Naive thymus-derived CD4-positive, alpha-beta T cell (primary cell): ENCODE measurements at places on chromosomes 2 and 18. TPM values are rescaled to one million over a fixed set of nuclear protein-coding genes. Genes with fewer than 3 reads are reported as not detected.

ANKRD30BL gene
- not detected for total RNA-seq

ADRA2B gene
- not detected for total RNA-seq

- H3K4me3 ChIP-seq = no peak overlapping the region
- H3K27me3 ChIP-seq = no peaks in the 10 kb centered on the region
- no peaks in the 10 kb centered on the region for H3K36me3 ChIP-seq
- no peaks in the 10 kb centered on the region for H3K4me1 ChIP-seq
These were observed 55.5 kb downstream of the SERTAD2 start for GRCh38 chr2:64598226-64598625.

DNA sequence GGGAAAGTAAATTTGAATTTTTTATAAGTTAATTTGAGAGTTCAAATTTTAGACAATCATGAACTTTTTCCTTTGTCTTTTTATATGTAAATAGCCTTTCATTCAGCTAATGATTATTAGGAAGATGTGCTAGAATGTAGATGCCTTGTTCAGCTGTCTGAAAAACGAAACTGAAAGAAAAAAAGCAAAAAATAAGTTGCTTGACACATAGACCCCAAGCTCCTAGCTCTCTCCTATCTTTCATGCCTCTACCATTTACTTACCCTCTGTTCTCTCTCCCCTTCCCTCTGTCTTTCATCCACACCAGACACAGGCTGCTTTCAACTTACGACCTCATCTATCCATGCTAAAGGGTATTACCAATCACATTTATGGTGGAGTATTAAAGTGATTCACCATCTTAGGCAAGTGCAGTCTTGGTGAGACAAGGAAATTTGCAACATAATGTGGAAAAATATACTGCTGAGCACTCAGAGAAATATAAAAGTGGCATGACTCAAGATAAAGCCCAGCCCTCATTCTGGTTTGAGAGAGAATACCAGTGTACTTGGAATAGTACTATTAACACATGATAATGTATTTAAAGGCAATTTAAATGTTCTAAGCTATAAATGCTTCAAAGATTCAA is 425.6 kb downstream of the SUCLG1 start:
- H3K27ac ChIP-seq = no peak overlapping the region
- no peak for DNase-seq
- no peaks in the 10 kb centered on the region for H3K27me3 ChIP-seq
- no peak overlapping the region for H3K4me3 ChIP-seq
- no peaks in the 10 kb centered on the region for H3K36me3 ChIP-seq
- H3K4me1 ChIP-seq = no peaks in the 10 kb centered on the region

- H3K27ac ChIP-seq = no peak overlapping the region
- no peak for DNase-seq
- H3K27me3 ChIP-seq = no peaks in the 10 kb centered on the region
- no peaks in the 10 kb centered on the region for H3K4me1 ChIP-seq
These were observed 42.7 kb upstream of the MSH2 start for GRCh38 chr2:47360283-47360682.

DNA sequence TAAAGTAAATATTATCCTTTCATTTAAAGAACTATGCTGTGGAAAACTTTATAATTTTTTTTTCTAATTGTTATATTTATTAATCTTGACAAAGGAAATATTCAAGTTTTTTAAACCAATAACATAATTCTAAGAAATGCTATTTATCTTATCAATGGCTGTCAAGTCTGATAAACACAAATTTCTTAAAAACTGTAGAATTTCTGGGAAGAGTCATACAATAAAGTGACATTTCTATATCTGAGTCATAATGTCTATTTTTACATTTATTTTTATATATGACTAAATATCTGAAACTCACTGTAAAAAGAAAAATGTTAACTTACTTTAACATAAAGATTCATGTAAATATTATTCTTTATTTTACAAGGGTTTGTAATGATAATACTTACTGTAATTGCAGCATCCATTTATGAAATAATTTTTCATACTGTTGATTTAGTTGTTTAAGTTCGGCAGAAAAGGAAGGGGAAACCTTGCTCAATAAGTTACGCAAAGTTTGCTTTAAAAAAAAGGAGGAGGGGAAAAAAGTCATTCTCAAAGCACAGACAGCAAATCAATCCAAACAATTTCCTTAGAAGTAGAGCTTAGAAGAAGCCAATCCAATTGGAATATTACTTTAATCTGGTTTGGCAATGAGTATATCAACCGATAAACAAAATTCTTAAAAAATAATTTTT is 32.4 kb downstream of the ORC2 start:
- no peak overlapping the region for H3K27ac ChIP-seq
- H3K27me3 ChIP-seq = no peaks in the 10 kb centered on the region
- no peak overlapping the region for H3K4me3 ChIP-seq
- no peaks in the 10 kb centered on the region for H3K4me1 ChIP-seq

DNA sequence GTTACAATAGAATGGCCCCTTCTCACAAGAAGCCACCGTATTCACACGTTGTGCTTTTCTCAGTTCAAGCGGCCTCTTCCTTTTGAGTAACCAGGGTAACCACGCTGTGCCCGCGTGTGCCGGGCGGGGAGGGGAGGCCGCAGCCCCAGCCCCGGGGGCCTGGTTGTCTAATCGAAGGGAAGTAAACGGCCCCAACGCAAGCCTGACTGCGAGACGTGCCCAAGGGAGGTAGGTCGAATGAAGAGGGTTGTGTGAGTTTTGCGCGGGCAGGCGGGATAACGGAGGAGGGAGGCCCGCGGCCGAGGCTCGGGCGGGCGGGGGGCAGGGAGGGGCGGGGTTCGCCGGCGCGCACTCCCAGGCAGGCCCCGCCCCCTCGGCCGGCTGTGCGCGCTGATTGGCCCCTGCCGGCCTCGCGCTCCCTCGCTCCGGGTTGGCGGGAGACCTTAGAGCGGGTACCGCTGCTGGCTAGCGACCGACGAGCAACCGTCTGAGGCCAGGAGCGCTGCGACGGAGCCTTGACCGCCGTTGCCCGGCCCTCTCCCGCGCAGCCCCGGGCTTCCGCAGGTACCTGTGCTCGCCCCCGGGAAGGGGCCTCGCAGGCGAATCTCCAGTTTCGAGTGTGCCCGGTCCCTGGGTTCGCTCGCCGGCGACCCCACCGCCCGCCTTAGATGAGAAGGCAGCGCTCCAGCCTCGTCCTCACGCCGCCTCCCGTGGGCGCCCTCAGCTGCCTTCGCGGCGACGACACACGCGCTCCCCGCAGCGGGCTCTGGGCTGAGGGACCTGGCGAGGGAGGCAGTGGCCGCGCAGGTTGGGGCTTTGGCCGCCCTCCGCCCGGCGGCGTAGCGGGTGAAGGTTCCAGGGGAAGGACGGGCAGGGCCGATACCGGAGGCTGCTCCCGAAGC is at the start of gene SPDYA:
Gene SPDYA (plus strand): TSS at position 451 of the 902 bp plus-strand sequence. CDS start 5,181 bp downstream, outside the sequence.
- DNase-seq = peak; percentile 75
- H3K4me3 ChIP-seq = peak within 1 kb of the TSS; percentile 63
- H3K36me3 ChIP-seq = no peaks in the 10 kb centered on the region
- peaks cover 5% of the 10 kb centered on the region for H3K4me1 ChIP-seq
- H3K27me3 ChIP-seq = no peaks in the 10 kb centered on the region
- peak within 1 kb of the TSS; percentile 50 for H3K27ac ChIP-seq

DNA sequence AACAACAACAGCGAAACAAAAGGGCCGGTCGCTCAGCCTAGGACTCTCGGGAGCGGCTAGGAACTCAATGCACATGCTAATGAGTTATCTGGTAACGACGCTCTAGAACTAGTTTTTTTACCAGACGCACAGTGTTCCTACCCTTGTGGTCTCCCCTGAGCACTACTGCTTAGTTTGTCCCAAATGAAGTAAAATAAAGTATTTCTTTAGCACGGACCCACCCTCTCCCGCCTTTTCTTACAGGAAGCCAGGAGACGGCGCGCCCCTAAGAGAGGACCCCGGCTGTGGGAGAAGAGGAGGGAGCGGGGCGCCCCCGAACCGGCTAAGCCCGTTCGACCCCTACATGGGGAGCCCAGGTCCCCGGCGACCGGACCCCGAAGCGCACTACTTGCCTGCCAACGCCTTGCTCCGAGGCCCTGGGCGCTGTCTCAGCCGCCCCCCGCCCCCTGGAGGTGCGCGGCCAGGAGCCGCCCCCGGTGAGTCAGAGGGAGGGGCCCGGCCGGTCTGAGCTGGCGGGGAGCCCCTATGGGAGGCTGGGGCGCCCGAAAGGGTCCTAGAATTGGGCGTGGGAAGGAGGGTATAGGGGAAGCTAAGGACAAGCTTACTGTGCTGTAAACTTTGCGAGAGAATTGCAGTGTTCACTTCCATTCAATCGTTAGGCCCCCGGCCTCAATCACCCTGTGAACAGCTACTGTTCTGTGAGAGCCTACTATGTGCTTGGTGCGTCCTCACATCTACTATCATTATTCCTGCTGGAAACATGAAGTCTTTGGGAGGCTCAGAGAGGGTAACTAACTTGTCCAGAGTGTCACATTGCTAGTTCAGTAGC is 3.6 kb upstream of the CAPG start:
- DNase-seq = no peak
- no peaks in the 10 kb centered on the region for H3K36me3 ChIP-seq
- no peak overlapping the region for H3K4me3 ChIP-seq

DNA sequence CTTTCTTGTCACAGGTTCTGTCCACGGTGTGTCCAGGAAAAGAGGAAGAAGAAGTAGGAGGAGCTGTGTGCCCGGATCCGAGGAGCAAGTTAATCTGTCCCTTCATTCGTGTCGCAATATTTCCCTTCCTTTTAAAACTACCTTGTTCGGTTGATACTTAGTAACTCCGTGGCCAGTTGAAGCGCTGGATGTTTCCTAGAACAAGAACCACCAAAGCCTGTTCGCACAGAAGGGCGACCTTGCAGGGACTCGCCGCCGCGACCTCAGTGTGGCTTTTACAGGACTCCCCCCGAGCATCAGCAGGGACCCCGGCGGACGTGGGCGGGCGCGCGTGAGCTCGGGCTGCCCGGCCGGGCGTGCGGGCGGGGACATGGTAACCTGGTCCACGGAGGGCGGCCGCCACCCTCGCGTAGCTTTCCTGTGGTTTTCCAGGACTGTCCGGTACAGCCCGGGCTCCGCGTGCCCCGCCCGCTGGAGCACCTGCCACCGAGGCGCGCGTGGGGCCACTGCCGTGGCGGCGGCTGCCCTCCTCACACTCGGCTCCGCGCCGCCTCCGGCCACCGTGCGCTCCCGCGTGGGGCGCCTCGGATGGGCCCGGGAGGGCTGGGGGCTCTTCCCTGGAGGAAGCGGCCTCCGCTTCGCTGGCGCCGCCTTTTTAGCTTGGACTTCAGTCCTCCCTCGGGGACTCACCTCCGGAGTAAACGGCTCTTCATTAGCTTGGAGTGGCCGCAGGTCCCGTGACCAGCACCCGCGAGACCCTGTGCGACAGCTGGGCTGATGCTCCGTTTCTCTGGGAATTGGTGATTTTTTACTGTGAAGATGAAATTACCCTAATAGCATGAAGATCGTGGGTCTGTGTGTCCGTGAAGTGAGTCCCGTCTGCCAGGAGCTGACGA is 9.2 kb upstream of the D2HGDH start:
- H3K27me3 ChIP-seq = no peaks in the 10 kb centered on the region
- H3K4me1 ChIP-seq = no peaks in the 10 kb centered on the region
- no peak overlapping the region for H3K27ac ChIP-seq
- no peak overlapping the region for H3K4me3 ChIP-seq
- H3K36me3 ChIP-seq = peaks cover 3% of the 10 kb centered on the region

- no peak overlapping the region for H3K4me3 ChIP-seq
- H3K27me3 ChIP-seq = peaks cover 8% of the 10 kb centered on the region
- no peaks in the 10 kb centered on the region for H3K36me3 ChIP-seq
These were observed 1.2 kb downstream of the ONECUT2 start for GRCh38 chr18:57436191-57436964.

- H3K36me3 ChIP-seq = no peaks in the 10 kb centered on the region
- no peaks in the 10 kb centered on the region for H3K27me3 ChIP-seq
- H3K4me3 ChIP-seq = no peak overlapping the region
- DNase-seq = no peak
- H3K27ac ChIP-seq = no peak overlapping the region
These were observed 48.8 kb downstream of the STK39 start for GRCh38 chr2:168198476-168199207.

- peaks cover 6% of the 10 kb centered on the region for H3K4me1 ChIP-seq
- no peaks in the 10 kb centered on the region for H3K27me3 ChIP-seq
- DNase-seq = no peak
- no peak overlapping the region for H3K27ac ChIP-seq
- H3K4me3 ChIP-seq = no peak overlapping the region
These were observed 152.1 kb upstream of the ITGA6 start for GRCh38 chr2:172275239-172275638.
